ENCODE measurements at places on chromosomes 11 and 22. TPM values are rescaled to one million over a fixed set of nuclear protein-coding genes. Genes with fewer than 3 reads are reported as not detected.
A peak's percentile ranks its signal among the peaks of the same experiment; 100 is the strongest.

The LRRC10B gene
- not detected for total RNA-seq

The CRACR2B gene
- total RNA-seq, result 10.6 TPM

DNA sequence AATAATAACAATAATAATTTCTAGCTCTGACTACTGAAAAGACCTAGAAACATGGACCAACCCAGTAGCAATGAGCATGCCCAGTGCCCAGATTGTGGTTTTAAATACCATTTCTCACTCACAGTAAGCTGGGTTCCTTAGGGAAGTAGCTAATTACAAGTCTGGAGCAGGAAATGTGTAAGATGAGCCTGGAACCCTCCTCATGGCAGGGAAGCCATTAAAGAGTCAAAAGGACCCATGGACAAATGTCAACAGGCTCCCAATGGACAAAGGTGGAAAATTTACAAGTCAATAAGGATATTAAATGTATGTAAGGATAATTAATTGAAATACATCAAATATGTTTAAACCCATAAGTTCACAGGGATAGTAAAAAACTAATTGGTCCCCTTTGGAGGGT lies 10.6 kb upstream of the CSNK2A3 start:
- peaks cover 3% of the 10 kb centered on the region for H3K36me3 ChIP-seq
- no peak overlapping the region for H3K27ac ChIP-seq
- no peak for DNase-seq

DNA sequence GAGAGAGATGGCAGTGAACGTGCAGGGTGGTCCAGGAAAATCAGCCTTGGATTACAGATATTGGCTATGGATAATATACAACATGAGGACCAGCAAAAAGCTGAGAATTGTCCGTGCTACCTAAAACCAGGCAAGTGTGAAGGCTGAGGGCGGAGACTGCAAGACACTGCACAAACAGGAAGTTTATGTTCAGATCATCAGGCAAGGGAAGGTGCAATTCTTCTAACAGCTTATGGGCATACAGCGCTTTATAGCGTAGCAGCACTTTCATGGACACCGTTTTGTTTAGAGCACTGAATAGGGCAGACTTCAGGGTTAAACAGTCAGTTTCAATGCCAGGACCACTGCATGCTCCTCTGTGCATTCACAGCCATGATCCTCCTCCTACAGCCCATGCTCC lies 93.1 kb upstream of the TMEM45B start:
- no peaks in the 10 kb centered on the region for H3K27me3 ChIP-seq
- no peak overlapping the region for H3K27ac ChIP-seq
- no peaks in the 10 kb centered on the region for H3K36me3 ChIP-seq
- no peak for DNase-seq

- no peaks in the 10 kb centered on the region for H3K36me3 ChIP-seq
- H3K4me3 ChIP-seq, result peak overlapping the region; percentile 65
- H3K27me3 ChIP-seq, result no peaks in the 10 kb centered on the region
- no peak overlapping the region for H3K27ac ChIP-seq
Observed at GRCh38 chr22:29071261-29072045, 1.4 kb upstream of the KREMEN1 start.

DNA sequence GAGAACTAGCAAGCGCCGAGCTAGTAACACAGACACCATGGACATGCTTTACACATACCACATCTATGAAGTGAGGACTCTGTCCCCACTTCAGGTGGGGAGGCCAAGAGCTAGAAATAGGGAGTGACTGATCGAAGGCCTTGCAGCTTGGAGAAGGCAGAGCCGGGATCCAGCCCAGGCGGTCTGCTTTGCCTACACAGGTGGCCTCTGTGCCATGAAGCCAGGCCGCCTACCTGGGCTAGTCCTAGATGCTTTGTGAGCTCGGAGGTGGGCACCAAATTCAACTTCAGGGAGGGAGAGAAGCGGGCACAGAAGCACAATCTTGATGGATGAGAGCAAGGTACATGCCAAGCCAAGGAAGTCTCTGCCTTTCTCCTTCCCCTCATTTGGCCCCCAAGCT lies 117.2 kb downstream of the TIMP3 start:
- H3K4me3 ChIP-seq, result no peak overlapping the region
- H3K27me3 ChIP-seq, result no peaks in the 10 kb centered on the region
- no peaks in the 10 kb centered on the region for H3K4me1 ChIP-seq
- H3K36me3 ChIP-seq, result no peaks in the 10 kb centered on the region
- no peak overlapping the region for H3K27ac ChIP-seq
- no peak for DNase-seq

- no peak overlapping the region for H3K27ac ChIP-seq
- no peak overlapping the region for H3K4me3 ChIP-seq
- H3K27me3 ChIP-seq, result no peaks in the 10 kb centered on the region
Observed at GRCh38 chr11:44946263-44946662, 4.4 kb downstream of the TP53I11 start.

The ISX gene
- not detected for total RNA-seq

The C22orf23 gene
- 0.69 TPM for total RNA-seq

DNA sequence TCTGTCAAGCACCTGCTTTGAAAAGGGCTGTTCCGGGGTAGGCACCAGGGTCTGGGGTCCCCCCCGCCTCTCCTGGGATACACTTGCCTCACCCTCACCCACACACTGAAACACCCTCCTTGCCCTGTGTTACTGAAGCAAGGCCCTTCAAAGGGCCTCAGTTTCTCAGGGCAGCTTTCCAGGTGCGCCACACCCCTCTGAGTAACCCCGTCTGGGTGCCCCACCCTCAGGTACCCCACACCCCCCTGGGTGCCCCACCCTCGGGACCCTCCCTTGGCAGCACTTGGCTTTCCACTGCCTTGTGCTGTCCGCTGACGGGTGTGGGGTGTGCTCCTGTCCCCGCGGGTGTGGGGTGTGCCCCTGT lies 413.6 kb downstream of the TBC1D22A start:
- H3K4me1 ChIP-seq, result no peaks in the 10 kb centered on the region
- H3K4me3 ChIP-seq, result no peak overlapping the region
- no peak for DNase-seq
- H3K27ac ChIP-seq, result no peak overlapping the region

- H3K36me3 ChIP-seq, result no peaks in the 10 kb centered on the region
- H3K4me3 ChIP-seq, result no peak overlapping the region
- H3K4me1 ChIP-seq, result no peaks in the 10 kb centered on the region
- peaks cover 6% of the 10 kb centered on the region for H3K27me3 ChIP-seq
- no peak for DNase-seq
Observed at GRCh38 chr11:90343673-90344072, 120.8 kb upstream of the CHORDC1 start.

DNA sequence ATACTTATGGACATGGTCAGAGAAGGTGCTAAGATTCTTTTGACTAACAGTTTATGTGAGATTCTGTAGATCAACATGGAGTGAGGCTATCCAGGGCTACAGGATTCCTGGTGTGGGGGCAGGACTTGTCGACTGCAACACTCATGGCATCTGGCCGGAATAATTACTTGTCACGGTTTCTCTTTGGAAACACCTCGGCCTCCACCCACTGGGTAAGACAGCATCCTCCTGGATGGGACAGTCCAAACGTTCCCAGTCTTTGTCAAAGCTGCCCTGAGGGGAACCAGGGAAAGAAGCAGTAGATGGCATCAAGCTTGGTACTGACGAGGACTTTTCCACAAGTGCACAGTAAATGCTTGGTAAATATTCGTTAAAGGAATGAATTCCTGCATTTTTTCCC lies 762.8 kb downstream of the BRD1 start:
- H3K27ac ChIP-seq, result no peak overlapping the region
- H3K36me3 ChIP-seq, result no peaks in the 10 kb centered on the region
- H3K4me3 ChIP-seq, result no peak overlapping the region
- no peaks in the 10 kb centered on the region for H3K27me3 ChIP-seq
- DNase-seq, result no peak

DNA sequence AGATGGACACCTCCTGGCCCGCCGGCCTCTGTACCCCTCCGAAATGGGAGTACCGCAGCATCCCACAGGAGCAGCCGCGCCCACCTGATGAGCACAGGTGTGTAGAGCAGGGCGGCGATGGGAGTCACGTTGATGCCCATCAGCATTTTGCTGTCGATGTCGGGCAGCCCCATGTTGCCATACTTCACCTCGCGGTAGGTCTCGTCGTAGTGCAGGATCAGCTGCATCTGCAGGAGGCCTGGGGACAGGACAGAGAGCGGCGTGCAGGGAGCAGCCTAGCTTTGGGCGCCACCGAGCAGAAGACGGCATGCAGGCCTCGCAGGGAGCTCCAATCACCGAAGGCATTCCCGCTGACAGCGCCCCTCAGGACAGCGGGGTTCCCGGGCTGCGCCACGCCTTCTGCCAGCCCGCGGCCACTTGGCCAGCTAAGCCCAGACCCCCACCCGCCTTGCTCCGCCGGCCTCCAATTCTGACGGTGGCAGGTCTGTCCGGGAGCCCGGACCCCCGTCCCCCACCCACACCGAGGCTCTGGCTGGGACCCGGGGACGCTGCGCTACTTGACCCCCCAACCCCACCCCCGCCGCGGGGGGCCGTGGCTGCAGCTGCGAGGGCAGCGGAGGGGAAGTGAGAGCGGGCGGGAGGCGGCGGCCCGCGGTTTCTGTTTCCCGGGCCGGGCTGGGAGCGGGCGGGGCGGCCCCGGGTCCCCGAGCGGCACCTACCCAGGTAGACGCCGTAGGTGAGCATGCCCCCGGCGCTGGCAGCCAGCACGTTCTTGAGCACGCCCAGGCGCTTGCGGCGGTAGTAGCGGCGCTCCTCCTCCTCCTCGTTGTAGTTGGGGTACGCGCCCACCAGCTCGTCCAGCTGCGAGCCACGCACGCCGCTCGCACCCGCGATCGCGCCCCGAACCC lies 705 bp downstream of the UNC93B1 start:
- H3K27ac ChIP-seq, result no peak overlapping the region
- DNase-seq, result peak; percentile 48
- no peaks in the 10 kb centered on the region for H3K27me3 ChIP-seq

DNA sequence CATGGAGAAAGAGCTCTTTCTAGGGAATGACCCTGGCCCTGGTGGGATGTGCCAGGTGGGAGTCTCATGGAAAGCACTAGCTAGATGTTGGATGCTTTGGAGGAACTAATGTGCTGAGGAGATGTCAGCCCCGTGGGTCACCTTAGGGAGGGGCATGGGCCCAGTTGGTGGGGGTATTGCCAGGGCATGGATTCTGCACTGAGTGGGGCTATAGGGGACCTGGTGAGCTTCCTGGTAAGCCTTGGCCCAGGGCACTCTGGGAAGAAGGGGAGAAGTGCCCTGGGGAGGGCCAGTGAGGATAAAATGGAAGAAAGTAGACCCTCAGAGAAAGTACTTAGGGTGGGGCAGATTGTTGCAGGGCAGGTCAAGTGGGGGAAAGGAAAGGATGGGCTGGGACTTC lies 65.2 kb upstream of the SORL1-AS1 start:
- no peak overlapping the region for H3K27ac ChIP-seq
- H3K27me3 ChIP-seq, result no peaks in the 10 kb centered on the region
- no peak overlapping the region for H3K4me3 ChIP-seq
- DNase-seq, result no peak
- H3K36me3 ChIP-seq, result peaks cover 15% of the 10 kb centered on the region

The DEPDC7 gene
- not detected for total RNA-seq

The KCNQ1 gene
- 0.40 TPM for total RNA-seq

DNA sequence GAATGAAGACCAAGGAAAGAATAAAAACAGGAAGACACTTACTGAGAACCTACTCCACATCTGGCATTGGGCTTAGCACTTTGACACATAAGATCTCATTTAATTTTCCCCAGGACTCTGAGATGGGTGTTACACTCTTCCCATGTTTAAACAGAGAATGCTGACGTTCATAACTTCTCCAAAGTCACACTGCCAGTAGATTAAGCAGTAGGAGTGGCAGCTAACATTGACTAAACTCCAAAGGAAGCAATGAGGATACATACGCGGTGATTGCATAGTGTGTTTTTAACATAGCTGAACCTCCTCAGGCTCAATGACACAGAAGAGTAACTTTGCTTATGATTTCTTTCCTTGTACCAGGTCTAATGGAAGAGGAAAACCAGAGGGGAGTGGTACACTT lies 14.5 kb upstream of the OR10V1 start:
- no peak overlapping the region for H3K4me3 ChIP-seq
- H3K27ac ChIP-seq, result no peak overlapping the region
- DNase-seq, result no peak
- no peaks in the 10 kb centered on the region for H3K36me3 ChIP-seq
- no peaks in the 10 kb centered on the region for H3K4me1 ChIP-seq
- peaks cover 5% of the 10 kb centered on the region for H3K27me3 ChIP-seq

The CNTF gene
- total RNA-seq, result 1.6 TPM

The OR2D2 gene
- total RNA-seq, result not detected

GRCh38 chr11:122882189-122882856 lies at the start of gene JHY:
JHY (plus strand) TSS chr11:122882759; CDS start chr11:122885850, 3,091 bp downstream.
- no peak for DNase-seq
- H3K4me1 ChIP-seq, result peaks cover 16% of the 10 kb centered on the region

The KCTD14 gene
- total RNA-seq, result 1.6 TPM

DNA sequence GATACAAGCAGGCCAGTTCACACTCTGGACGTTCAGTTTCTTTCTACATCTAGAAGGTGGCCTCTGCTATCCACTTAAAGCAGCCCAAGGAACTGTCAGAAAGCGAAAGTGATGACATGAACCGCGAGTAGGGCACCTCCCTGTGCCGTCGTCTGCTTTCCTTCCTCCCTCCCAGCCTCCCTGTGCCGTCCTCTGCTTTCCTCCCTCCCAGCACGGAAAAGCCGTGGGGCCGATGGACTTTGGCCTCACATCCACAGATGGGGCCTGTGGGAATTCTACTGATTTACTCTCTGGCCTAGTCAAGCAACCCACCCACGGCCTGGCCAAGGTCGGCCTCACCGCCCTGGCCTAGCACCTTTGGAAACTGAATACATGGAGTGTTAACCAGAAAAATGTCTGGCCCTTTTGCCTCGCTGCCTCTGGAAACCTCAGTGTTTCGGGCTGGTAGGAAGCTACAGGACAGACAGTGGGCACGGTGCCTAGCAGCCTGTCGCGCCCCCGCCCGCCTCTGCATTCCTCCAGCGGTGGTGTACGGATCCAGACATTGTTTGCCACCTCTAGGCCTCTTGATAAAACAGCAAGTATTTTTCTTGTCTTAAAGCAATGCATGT lies 14.2 kb downstream of the PEX26 start:
- no peaks in the 10 kb centered on the region for H3K27me3 ChIP-seq
- H3K36me3 ChIP-seq, result peaks cover 5% of the 10 kb centered on the region
- no peak for DNase-seq
- H3K4me1 ChIP-seq, result 0 out of 2 replicates have a peak, but pooled peaks cover 6% of the 10 kb centered on the region
- no peak overlapping the region for H3K27ac ChIP-seq

GRCh38 chr22:48669986-48670716 lies 1157.5 kb downstream of the BRD1 start:
- no peaks in the 10 kb centered on the region for H3K4me1 ChIP-seq
- H3K27ac ChIP-seq, result no peak overlapping the region
- H3K27me3 ChIP-seq, result no peaks in the 10 kb centered on the region

DNA sequence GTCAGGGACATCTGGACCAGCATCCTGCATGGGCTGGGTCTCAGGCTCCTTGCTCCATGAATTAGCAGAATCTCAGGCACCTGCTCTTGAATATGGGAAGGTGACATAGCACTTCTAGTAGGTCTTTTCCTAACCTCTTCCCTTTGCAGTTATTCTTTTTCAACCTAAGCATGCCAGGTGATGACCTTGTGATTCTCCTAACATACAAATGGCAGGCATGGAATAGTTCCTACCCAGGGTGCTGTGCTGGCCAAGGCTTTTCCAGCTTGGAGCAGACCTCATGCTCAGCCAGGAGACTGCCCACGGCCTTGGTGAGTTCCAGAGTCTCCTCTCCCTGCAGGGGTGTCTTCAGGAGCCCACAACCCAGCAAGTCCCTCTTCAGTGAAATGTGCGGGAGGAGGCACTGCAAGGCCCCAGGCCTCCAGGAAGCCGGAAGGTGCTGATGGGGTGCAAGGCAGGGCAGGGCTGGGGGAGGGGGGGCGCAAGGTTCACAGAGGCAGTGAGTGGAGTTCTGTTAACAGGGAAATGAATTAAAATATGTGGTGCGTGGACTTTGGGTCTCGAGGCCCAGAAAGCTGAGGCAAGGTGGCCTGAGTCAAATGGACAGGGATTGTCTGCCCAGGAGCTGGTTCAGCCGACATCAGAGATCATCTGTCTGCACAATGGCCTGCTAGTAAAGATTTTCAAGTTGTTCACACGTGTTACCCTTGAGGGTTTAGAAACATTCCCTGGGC lies 75.9 kb upstream of the SEPTIN5 start:
- no peak overlapping the region for H3K4me3 ChIP-seq
- no peak overlapping the region for H3K27ac ChIP-seq
- H3K36me3 ChIP-seq, result no peaks in the 10 kb centered on the region
